ENCODE measurements at places on chromosomes 13 and 19.

- peak; percentile 47 for DNase-seq
These were observed 31.0 kb downstream of the TDRD12 start for GRCh38 chr19:32750441-32751055.

DNA sequence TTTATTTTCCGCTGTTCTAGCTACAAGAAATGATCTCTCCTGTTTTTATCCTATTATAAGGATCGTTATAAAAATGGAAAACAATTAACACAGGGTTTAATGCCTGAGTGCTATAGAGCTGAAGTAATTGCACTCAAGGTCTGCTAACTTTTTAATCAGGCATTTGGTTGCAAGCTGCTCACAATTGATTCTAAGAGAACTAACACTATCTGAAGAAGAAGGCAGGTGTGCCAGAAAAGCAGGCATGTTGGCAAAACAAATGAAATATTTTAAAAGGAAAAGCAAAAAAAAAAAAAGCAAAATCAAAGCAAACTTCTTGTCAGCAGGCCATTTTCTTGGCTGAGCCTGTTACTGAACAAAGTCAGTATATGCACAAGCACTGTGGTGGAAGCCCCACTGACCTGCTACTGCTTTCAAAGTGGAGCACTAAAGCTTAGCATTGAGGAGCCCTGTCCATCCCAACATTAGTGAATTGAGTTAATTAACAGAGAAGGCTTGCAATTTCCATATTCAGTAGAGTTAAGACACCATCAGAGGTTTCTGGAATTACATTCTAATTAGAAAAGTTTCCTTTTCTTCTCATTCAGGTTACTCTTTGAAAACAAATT lies 574.2 kb downstream of the PCDH9 start:
- DNase-seq = no peak

DNA sequence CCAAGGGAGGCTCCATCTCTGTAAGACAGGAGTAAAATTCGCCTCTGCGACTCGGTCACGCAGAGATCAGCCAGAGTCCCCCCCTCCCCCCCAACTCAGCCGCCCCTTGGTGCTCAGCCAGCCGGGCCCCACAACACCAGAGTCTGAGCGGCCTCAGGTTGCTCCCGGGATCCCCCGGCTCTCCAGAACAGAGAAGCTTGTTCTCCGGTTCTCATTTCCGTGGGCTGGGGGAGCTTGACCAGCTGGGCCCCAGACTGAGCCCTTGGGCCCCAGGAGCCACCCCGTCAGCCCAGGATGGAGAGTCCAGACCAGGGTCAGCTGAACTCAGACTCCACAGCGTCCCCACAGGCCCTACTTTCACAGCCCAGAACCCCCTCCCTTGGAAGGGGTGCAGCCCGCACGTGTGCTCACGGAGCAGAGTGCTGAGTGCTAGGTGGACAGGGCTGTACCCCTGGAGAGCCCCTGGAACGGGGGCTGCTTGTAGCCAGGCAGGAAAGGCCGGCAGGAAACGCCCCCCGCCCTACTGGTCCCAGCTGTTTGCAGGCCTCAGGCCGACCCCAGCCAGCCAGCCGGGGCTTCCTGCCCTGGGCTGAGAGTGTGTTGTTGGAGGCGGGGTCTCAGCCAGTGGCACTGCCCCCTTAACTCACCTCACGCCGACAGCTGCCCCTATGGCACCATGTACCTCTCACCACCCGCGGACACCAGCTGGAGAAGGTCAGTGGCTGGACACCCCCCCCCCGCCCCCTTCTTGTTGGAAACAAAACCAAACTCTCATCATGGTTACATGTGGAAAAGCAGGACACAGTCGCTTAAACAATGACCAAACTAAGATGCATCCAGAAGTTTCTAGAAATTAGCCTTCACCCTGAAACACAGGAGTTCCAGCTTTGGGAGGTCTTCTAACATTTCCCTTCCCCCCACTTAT lies 44.4 kb downstream of the COMP start:
- no peak for DNase-seq

- no peak for DNase-seq
These were observed 11.6 kb downstream of the CBY2 start for GRCh38 chr13:45713721-45714120.

DNA sequence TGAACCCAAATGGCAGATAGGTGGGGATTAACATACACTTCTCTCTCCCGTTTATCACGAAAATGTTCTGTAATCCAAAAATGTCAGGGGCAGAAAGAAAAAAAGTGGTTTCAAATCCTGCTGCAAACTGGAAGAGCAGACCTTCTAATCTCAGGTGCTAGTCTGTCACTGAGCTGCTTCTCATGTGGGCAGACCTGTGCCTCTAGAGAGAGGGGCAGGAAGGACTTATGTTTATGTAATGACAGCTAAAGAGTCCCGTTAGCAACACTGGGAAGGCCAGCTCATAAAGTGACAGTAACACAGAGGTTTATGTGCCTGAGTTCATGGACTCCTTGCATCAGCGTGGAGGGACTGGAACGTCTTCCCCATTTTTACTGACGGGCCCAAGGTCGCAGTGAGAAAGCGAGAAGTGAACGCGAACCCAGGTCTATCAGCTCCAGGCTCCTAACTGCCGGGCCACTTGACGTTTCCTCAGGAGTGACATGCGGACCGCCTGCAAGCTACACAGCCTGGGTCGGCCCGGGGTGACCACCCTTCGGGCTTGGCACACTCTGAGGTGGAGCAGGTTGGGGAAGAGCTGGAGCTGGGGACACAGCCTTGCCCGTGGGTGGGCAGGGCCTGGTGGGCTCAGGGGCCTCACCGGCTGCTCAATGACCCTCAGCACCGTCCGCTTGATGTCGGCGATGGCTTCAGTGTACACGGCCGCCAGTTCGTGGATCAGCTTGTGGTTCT lies 9.6 kb upstream of the RSPH6A start:
- DNase-seq = no peak

DNA sequence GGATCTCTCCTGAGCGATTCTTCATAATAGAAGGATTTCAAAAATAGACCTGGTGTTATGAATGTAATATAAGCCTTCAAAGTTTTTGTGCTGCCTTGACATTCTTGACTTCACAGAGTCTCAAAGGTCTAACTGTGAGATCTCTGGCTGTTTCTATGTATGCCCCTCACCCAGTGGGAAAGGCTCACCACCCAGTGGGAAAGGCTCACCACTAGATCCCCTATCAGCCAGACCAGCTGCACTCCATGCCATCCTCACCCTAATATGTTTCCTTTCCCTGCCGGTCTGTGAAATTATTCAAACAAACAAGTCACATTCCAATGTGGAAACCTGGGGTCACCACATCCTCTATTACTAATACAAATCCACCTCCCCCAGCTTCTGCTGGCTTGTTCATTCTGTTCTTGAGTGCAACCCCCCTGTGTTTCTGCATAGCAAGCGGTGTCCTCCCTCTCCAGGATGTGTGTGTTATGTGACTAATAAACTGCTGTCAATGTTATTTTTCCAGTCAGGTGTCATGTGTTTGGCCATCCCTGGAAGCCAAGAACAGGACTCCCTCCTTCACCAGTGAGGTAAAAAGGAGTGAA lies 13.8 kb upstream of the SLITRK1 start:
- no peak for DNase-seq

- no peak for DNase-seq
These were observed 702 bp upstream of the EPSTI1 start for GRCh38 chr13:42992764-42993122.
